H1 (cell line): ENCODE measurements at places on chromosomes 11 and 22. TPM values are rescaled to one million over a fixed set of nuclear protein-coding genes. Genes with fewer than 3 reads are reported as not detected.

CSNK2A3 gene
- total RNA-seq: 0.69 and 2.3 TPM in 2 replicates

ELFN2 gene
- total RNA-seq: 0.63 and 0.88 TPM in 2 replicates

APOBEC3B gene
- total RNA-seq: 14.2 and 16.3 TPM in 2 replicates

OR52E8 gene
- not detected in 2 replicates for total RNA-seq

OR8B8 gene
- total RNA-seq: not detected in 2 replicates

INSC gene
- total RNA-seq: 0.44 and 0.58 TPM in 2 replicates

CRYBB2 gene
- not detected in 2 replicates for total RNA-seq

C1QTNF4 gene
- 3.5 and 6.0 TPM in 2 replicates for total RNA-seq

TSGA10IP gene
- 1.3 and 1.9 TPM in 2 replicates for total RNA-seq

ASCL3 gene
- total RNA-seq: not detected in 2 replicates

FADS3 gene
- total RNA-seq: 40.2 and 43.8 TPM in 2 replicates

NLRP14 gene
- 0.08 TPM in 1 of 2 replicates, not detected in the other for total RNA-seq

SPI1 gene
- not detected in 2 replicates for total RNA-seq

EIF4G2 gene
- total RNA-seq: 949 and 964 TPM in 2 replicates

SPTBN2 gene
- 69.0 and 71.4 TPM in 2 replicates for total RNA-seq

OR8J1 gene
- not detected in 2 replicates for total RNA-seq

MUC5AC gene
- total RNA-seq: not detected in 2 replicates

TRPC6 gene
- total RNA-seq: 0.25 and 0.39 TPM in 2 replicates

CSRP3 gene
- total RNA-seq: not detected in 2 replicates

PLAAT2 gene
- 0.61 TPM in 1 of 2 replicates, not detected in the other for total RNA-seq

CCDC73 gene
- not detected in 2 replicates for total RNA-seq

TMEM191B gene
- 1.2 and 2.6 TPM in 2 replicates for total RNA-seq

PNPLA3 gene
- total RNA-seq: 23.4 and 24.6 TPM in 2 replicates

TSPAN18 gene
- 8.8 and 10.2 TPM in 2 replicates for total RNA-seq

INPP5J gene
- total RNA-seq: 6.0 and 6.4 TPM in 2 replicates

FIBIN gene
- 0.42 and 0.45 TPM in 2 replicates for total RNA-seq

HPX gene
- 0.44 and 0.80 TPM in 2 replicates for total RNA-seq

SLC25A18 gene
- 2.2 and 2.8 TPM in 2 replicates for total RNA-seq

FGF4 gene
- 2.0 TPM in 2 replicates for total RNA-seq

SGSM1 gene
- 5.2 and 5.4 TPM in 2 replicates for total RNA-seq

FOLR2 gene
- not detected in 2 replicates for total RNA-seq

CDON gene
- 32.5 and 32.9 TPM in 2 replicates for total RNA-seq

PRSS23 gene
- 5.0 and 5.6 TPM in 2 replicates for total RNA-seq

ALKBH3 gene
- 11.4 and 12.7 TPM in 2 replicates for total RNA-seq

BBOX1 gene
- not detected in 2 replicates for total RNA-seq

TRABD gene
- total RNA-seq: 57.5 and 60.0 TPM in 2 replicates

PANX1 gene
- 34.5 and 35.2 TPM in 2 replicates for total RNA-seq

MGAT3 gene
- 8.5 and 9.2 TPM in 2 replicates for total RNA-seq

RSF1 gene
- total RNA-seq: 79.3 and 87.9 TPM in 2 replicates

ARFIP2 gene
- 48.7 and 51.1 TPM in 2 replicates for total RNA-seq

FAM180B gene
- total RNA-seq: not detected in 2 replicates

RAB39A gene
- 17.9 and 19.1 TPM in 2 replicates for total RNA-seq

TAGLN gene
- total RNA-seq: 300 and 301 TPM in 2 replicates

KRTAP5-9 gene
- total RNA-seq: not detected in 2 replicates

MS4A12 gene
- total RNA-seq: 0.39 TPM in 1 of 2 replicates, not detected in the other

CELF1 gene
- total RNA-seq: 194 and 197 TPM in 2 replicates
